ENCODE measurements at places on chromosomes 11 and 22.

GRCh38 chr11:2776351-2777061, 76.7 kb upstream of the KCNQ1OT1 start:
- no peak for DNase-seq

- DNase-seq: no peak
Measured at GRCh38 chr11:90438069-90438468, 215.2 kb upstream of the CHORDC1 start.

DNA sequence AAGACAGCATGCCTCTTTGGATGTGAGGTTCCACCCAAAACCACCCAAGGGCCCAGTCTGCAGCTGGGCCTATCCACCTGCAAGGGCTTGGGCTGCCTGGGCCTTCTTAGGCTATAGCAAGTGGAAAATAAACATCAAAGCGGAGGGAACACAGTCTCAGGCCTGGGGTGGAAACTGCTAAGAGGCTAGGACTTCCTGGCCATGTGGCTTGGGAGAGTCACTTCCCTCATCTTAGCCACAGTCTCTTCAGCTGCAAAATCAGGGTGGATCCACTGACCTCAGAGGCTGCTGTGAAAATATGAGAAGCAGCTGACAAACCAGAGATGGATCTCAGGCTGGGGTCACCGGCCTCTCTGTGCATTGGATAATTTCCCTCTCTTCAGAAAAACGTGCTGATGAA, 30.6 kb upstream of the TFIP11 start:
- no peak for DNase-seq

GRCh38 chr11:87398931-87399330, 361.2 kb downstream of the TMEM135 start:
- DNase-seq: no peak

DNA sequence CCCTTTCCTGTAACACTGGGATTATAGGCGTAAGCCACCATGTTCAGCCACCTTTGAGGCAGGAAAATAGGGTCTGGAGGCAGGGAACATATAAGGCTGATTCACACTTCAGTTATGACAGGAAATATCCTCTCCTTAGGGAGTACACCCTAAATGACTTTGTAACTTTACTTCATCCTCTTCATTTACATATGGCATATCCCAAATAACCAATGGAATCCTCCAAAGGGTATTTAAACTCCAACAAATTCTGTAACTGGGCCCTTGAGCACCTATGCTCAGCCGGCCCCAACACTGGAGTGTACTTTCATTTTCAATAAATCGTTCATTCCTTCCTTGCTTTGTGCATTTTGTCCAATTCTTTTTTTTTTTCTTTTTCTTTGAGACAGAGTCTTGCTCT, 1.6 kb upstream of the KAT5 start:
- no peak for DNase-seq

GRCh38 chr11:120303004-120303637, 22.0 kb upstream of the TLCD5 start:
- peak; percentile 84 for DNase-seq

GRCh38 chr11:15947681-15948648, 408.4 kb downstream of the SOX6 start:
- no peak for DNase-seq

- no peak for DNase-seq
Measured at GRCh38 chr11:28448186-28448585, 340.0 kb downstream of the METTL15 start.

GRCh38 chr22:26701323-26701722, 43.9 kb downstream of the MIAT start:
- DNase-seq: no peak

DNA sequence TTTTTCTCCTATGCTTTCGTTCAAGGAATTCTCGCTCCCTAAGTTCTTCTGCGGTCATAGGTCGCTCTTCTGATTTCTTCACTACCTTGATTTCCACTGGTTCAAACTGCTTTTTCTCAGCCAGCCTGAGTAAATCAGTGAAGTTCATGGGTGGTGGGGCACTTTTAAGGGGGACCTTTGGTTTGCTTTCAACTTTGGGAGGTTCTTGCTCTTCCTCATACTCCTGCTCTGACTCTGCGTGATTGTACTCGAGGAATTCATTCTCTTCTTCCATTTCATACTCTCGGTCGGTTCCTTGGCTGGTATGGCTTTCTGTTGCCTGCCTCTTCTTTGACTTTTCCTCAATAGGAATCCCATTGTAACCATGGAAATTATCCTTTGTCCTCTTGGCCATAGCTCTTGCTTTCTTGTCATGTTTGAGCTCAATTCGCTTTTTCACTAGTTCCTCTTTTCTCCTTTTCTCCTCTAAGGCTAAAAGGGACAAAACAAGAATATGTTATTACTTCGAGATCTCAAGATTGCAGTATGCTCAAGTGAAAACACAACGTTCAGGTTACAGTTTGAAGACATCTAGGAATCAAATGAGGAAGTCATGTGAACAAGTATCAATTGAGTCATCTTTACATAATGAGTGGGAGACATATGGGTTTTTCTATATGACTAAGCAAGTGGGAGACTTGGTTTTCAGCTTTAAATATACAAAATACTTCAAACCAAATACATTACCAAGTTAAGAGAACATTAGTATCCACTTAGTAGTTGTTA, 16.2 kb downstream of the MISFA start:
- no peak for DNase-seq
